NCI-H345 (cell line): ENCODE measurements at places on chromosomes 13 and 19.

GRCh38 chr13:68850160-68850559, 1257.5 kb upstream of the ATXN8OS start:
- no peak for DNase-seq

- no peak for DNase-seq
Measured at GRCh38 chr19:18469069-18469846, 31.3 kb upstream of the ISYNA1 start.

GRCh38 chr13:99220199-99220935, 19.7 kb downstream of the UBAC2 start:
- no peak for DNase-seq

DNA sequence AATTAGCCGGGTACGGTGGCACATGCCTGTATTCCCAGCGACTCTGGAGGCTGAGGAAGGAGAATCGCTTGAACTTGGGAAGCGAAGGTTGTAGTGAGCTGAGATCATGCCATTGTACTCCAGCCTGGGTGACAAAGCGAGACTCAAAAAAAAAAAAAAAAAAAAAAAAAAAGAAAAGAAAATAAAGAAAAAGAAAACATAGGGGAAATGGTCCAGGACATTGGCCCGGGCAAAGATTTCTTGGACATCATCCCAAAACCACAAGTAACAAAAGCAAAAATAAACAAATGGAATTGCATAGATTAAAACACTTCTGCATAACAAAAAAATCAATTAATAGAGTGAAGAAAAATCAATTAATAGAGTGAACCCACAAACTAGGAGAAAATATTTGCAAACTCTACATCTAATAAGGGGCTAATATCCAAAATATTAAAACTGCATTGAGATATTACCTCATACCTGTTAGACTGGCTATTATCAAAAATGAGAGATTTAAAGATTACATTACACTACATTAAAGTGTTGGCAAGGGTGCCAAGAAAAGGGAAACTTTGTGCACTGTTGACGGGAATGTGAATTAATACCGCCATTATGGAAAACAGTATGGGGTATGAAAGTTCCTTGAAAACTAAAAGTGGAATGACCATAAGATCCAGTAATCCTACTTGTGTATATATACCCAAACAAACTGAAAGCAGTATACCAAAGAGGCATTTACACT, 18.5 kb upstream of the ABCC4 start:
- DNase-seq = no peak

- DNase-seq = no peak
Measured at GRCh38 chr19:47713046-47714021, at the start of gene EHD2. Gene EHD2, plus strand, starts transcription at chr19:47713422. Its CDS starts 3,191 bp downstream, at chr19:47716613.

- no peak for DNase-seq
Measured at GRCh38 chr13:111902726-111903125, 164.2 kb upstream of the SOX1 start.

GRCh38 chr13:87903553-87903952, 232.4 kb downstream of the SLITRK5 start:
- no peak for DNase-seq

GRCh38 chr13:21758441-21758840, 87.6 kb downstream of the FGF9 start:
- no peak for DNase-seq

DNA sequence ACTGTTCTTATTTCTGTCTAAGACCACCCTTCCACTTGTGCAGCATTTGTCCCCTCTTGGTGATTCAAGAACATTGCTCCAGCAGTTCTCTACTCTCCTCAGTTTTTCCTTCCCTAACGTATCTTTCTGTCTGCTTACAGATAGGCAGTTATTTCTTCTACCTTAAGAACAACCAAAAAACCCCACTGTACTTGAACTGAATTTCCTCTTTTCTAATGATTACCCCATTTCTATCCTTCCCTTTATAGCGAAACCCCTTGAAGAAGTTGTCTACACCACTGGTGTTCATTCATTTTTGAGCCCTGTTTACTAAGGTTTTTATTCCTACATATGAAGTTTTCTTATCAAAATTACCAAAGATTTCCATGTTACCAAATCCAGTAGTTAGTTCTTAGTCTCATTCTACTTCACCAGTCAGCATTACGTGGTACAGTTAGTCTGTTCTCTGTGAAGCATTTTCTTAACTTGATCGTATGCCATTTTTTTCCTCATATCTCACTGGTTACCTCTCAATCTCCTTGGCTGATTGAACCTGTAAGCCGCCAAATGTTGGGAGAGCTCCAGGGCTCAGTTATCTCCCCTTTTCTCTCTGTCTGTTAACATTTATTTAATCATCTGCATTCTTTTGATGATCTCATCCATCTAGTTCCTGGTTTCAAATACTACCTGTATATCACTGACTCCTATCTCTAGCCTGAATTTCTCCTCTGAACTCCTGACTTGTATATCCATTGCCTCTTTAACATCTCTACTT, 9.0 kb downstream of the LSM14A start:
- no peak for DNase-seq

DNA sequence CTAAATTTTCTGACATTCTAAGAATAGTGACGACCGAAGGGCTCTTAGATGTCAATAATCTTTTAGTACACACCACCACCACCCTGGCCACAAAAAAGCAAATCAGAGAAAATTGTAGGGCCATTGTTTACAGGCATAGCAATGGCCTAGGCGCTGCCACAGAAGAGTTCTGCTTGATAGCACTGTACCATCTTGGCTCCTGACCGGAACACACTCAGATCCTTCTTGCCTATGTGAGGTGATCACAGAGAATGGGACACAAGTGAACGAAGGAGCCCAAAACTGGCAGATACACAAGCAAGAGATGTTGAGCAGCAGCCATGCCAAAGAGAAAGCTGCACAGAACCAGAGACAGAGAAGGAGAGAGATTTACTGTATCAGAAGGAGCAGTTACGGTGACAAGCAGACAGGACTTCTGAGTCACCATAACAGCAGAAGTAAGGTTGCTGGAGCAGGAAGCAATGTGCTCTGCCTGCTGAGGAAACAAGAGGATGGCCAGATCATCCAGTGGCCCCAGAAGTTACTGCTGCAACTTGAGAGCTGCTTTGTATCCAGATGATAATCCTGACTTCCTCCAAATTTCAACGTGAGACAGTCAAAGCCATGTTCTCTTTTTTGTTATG, 105.2 kb downstream of the SLITRK6 start:
- DNase-seq = no peak

DNA sequence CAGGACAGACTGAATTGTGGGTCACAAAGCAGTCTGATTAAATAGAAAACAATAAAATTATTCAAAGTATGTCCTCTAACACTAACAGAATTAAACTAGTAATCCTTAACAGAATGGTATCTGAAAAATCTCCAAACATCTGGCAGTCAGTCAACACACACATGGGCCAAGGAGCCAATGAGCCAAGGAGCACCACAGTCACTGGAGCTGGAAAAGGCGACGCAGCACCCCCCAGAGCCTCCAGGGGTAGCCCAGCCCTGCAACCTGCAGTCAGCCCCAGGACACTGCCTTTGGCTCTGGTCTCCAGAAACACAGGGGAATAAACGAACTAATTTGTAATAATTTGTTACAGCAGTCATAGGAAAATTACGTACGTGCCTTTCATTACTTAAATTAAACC, 12.3 kb downstream of the TUBGCP3 start:
- DNase-seq = no peak

GRCh38 chr19:10887616-10888367, 16.4 kb downstream of the CARM1 start:
- no peak for DNase-seq

DNA sequence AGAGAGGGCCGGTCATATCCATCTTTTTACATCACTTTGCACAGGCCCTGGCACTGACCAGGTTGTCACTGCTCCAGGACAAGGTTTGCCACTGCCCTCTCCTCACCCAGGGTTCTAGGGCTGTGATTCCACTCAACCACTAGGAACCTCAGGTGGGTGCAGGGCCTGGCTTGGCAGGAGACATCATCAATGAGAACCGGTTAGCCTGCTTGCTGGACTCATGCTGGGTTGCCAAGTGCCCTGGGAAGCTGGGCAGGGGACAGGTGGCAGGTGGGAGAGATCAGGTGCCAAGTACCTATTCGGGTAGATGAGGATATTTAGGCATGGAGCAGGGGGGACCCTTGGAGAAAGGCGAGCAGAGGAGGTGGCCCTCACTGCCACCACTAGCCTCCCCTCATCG, 4.2 kb upstream of the CERS4 start:
- DNase-seq = peak; percentile 96

DNA sequence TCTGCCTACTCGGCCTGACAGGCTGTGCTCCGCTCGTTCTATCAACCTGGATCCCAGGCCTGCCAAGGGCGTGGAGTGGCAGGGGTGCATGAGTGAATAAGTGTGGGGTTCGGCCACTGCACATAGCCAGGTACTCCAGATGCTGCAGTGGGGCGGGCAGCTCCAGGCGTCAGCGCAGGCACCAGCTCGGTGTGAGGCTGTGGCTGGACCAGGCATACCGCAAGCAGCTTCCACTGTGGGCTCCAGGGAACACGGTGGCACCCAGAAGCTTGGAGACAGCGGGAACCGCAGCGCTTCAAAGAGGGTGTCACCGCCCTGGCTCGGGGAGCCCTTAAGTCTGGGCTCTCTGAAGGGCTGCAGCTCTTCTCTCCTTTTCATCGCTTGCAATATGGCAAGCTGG, 1630.2 kb downstream of the OLFM4 start:
- DNase-seq = no peak
